Left forelimb (tissue), 1 donor: ENCODE measurements at places on chromosomes 16 and 17.
A peak's percentile ranks its signal among the peaks of the same experiment; 100 is the strongest.

DNA sequence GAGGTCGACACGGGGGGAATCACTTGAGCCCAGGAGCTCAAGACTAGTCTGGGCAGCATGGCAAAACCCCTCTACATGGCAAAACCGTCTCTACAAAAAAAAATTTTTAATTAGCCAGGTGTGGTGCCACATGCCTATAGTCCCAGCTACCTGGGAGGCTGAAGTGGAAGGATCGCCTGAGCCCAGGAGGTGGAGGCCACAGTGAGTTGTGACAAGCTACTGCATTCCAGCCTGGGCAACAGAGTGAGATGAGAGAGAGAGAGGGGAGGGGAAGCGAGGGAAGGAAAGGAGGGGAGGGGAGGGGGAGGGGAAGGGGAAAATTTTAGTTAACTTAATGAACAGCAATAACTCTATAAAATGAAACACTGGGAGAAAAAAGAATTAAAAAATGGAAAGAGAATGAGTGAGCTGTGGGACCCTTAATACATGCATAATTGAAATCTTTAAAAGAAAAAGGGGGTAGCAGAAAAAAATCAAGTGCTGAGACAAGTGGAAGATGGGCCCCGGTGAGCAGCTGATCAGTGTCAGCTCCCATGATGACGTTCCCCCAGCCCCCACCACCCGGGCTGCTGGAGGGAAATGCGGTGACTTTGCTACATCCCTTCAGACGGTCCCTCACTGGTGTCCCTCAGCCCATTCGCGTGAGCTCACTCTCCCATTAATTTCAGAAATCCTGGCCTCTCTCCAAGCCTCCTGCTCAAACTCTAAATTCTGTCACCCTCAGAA, 2.7 kb downstream of the ASGR2 start:
- DNase-seq, result no peak

DNA sequence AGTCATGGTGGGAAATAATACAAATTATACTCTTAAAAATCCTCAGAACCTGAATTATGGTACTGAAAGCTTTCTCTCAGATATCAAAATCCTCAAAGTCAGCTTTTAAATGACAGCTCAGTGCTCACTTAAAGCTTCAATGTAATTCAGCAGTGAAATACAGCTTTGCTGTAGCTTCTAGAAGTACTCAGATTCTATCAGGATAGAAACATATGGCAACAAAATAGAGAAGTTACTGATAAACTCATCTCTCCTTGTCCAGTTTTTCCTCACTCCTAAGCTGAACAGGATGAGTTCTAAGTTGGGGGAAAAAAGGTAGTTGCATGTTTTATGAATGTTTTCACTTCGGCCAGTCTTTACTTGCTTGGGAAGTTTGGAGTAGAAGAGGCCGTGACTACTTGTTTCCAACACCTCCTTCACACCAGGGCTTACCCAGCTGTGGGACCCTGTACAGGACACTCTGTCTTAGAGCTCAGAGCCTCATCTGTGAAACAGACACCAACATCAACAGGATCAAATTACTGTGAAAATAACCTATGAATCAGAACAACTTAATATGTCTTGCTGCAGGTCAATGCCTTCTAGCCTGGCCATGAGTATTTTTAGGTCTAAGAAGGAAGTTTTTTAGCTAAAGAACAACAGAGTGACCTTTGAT, 30.2 kb downstream of the OGFOD1 start:
- DNase-seq, result no peak

DNA sequence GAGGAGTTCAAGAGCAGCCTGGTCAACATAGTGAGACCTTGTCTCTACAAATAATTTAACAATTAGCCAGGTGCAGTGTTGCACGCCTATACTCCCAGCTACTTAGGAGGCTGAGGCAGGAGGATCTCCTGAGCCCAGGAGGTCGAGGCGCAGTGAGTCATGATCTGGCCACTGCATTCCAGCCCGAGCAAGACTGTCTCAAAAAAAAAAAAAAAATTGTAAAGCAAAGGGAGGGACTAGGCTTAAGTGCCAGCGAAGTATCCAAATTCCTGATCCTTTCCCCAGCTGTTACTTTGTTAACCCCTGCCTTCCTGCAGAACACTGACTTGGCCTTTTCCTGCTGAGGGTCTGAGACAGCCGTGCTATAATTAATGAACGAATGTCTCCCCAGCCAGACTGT, 2.7 kb downstream of the GDPD3 start:
- no peak for DNase-seq

DNA sequence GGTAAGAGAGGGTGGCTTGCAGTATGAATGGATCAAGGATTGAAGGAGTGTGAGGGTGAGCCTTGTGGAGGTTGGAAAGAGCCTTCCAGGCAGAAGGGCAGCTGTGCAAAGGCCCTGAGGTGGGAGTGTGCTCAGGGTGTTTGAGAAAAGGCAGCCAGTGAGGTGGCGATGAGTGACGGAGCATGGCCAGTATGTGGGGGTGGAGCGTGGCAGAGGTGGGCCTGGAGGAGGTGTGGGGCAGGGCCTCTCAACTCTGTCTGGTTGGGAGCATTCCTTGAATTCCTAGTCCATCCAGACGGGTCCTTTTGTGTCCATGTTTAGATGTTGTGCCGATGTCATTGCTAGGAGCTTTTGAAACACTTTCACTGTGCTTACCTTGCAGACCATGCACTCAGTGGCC, 51.3 kb downstream of the EPN2 start:
- DNase-seq, result no peak

- DNase-seq, result peak; percentile 60
These were observed 19.6 kb upstream of the ATP2A3 start for GRCh38 chr17:3983606-3984484.

DNA sequence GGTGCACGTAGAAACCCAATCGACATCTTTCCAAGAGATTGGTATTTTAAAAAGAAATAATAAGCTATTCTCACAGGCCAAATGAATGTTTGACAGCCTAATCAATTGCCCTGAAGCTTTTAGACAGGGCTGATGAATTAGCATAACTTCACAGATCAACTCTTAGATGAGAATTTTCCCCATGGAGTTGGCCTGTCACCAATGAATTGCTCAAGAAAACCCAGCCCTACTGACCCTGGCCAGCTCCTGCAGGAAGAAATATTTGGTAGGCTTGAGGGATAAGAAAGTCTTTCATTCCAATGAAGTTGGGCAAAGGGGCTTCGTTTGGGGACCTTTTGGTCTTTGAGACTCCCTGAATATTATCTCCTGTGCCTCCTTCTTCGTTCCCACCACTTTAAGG, 23.4 kb upstream of the SEC14L1 start:
- DNase-seq, result no peak
